ENCODE measurements at places on chromosomes 12 and 14. TPM values are rescaled to one million over a fixed set of nuclear protein-coding genes. Genes with fewer than 3 reads are reported as not detected.

Gene USP15
- 41.0 TPM for total RNA-seq

Gene MANSC1
- total RNA-seq, result 5.4 TPM

DNA sequence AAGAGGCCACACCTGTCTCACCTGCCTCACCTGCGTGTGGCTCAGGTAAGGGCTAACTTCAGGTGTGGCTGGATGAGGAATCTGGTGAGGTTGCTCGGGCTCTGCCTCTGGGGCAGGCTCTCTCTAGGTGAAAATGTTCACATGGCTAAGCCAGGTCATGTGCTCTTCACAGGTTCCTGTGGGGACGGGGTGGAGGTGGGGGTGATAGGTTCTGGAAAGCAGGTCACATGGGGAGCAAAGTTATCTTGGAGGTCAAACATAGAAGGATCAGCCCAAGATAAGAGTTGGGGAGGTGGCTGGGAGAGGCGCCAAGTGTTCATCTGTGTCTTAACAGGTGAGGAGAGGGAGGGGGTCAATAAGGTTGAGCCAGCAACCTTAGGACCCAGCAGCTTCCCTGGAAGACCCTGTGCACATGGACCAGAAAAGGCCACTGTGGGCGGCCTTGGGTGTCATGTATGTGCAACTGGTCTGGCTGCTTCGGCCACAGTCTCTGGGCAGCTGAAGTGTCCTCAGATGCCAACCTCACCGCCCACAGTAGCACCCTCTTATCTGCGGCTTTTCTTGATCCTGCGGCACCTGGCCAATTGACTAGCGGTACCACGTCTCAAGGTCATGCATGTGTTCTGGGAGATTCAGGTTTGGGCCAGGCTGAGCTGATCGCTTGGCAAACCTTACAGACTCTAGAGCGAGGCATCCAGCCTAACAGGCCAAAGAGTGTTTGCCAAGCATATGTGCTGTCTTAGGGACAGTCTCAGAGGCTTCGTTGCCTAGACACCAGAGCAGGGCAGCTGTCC is 60.5 kb downstream of the CACNA1C start:
- DNase-seq, result no peak

DNA sequence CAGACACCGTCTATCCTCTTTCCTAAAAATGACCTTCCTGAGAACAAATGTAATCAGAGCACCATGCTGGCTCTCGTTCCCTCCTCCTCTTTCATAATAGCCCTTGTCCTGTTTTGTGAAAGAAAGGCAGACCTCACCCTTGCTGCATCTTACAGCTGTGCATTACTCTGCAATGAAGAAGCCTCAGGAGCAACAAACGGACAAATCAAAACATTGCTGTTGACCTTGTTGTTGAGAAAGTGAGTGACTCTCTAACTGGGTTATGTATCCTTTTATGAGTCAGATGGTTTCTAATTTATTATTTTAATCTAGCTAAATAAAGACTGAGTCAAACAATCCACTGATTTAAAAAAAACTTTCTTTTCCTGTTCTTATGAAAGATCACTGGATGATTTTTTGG is 180.9 kb downstream of the RPS29 start:
- no peak for DNase-seq

- no peak for DNase-seq
Measured at GRCh38 chr12:64663015-64663414, 52.7 kb downstream of the RASSF3 start.

DNA sequence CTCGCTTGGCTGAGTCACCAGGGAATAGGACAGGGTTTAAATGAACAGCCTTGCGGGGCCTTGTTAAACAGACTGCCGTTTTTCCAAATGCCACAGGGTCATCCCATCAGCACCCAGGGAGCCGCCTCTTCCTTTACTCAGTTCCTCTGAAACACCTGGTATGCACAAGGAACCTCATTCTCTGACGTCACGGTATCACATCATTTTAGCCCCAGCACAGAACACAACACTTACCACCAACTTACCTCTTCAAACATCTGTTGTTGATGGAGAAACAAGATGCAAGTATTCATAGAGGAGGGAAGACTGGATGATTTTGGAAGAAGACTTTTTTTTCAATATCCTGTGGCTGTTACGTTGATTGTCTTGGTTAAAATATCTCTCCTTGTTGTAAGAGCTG is 535.3 kb upstream of the TMEM132C start:
- DNase-seq, result no peak
